ENCODE measurements at places on chromosomes 4 and X.

DNA sequence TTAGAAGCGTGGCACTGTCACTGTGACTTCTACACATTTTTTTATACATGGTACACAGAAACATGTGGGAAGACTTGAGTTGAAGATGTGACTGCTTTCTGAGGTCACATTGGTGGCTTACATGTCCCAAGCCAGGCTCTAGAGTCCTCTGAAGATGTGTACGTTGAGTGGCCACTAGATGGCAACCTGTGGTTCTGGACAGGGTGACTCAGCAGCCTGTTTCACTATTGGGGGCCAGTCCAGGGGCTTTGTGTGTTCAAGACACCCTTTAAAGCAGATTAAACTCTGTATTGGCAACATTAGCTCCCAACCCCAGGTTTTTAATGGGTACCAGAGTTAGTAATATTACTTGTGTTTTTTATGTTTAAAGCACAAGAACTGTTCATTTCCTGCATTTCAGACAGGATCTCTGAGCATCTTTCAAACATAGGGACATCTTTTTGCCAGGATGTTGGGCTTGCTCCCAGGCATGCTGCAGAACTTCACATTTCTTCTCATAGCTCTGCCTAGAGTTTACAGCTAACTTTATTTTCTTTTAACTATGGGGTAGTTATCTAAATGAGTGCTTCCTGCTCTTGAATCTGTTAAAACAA, 53.0 kb downstream of the DCUN1D4 start:
- DNase-seq = peak; percentile 30

DNA sequence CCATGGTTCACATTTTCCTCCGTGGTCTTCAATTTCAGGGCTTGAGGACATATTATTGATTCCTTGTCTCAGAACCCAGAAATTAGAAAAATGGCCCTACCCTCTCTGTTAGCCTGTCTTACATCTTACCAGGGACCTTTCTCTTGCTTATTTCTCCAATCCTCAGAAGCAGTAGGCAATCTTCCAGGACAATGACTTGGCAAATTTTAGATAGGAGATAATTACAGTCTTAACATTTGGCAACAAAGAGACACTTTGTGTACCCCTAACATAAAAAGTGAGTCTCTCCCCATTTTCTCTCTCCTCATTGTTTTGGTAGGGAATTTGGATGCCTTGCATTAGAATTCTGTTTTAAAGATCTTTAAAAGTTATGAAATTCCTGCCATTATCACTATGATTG, 778.1 kb upstream of the SLIT2 start:
- DNase-seq = no peak

DNA sequence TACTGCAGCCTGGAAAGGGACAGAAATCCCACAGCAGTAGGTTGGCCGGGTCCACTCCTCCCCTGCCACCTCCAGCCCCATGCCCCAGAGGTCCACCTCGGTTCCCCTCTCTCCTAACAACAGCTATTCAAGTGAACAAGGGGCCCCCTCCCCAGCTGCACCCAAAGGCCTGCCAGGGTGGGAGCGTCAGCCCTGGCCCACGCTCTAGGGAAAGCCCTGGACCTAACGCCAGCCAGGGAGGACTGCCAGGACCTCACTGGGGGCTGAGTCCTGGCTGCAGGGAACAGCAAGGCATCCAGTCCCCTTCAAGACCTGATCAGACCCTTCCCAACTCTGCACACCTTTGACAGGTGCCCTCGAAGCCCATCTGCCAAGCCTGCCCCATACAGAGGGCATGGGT, 13.2 kb downstream of the SLC6A8 start:
- no peak for DNase-seq

- no peak for DNase-seq
Measured at GRCh38 chrX:50075630-50076339, 125.0 kb downstream of the AKAP4 start.

DNA sequence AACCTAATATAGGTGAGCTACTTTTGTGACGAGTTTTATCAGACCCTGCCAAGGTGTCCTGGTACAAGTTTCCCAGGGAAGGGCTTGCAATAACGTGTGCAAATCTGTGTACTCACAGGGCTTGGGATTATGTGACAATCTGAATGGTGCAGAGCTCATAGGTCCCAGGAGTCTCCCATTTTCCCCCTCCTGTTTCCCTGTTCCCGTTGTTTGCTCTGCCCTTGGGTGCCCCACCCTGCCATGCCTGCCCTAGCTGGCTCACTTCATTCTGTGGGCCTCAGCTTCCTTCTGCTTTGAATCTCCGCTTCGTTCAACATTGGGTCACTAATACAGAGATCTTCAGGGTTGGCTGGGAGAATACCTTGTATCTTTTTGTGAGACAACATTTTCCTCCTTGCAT, 90.3 kb upstream of the HPF1 start:
- DNase-seq = no peak

DNA sequence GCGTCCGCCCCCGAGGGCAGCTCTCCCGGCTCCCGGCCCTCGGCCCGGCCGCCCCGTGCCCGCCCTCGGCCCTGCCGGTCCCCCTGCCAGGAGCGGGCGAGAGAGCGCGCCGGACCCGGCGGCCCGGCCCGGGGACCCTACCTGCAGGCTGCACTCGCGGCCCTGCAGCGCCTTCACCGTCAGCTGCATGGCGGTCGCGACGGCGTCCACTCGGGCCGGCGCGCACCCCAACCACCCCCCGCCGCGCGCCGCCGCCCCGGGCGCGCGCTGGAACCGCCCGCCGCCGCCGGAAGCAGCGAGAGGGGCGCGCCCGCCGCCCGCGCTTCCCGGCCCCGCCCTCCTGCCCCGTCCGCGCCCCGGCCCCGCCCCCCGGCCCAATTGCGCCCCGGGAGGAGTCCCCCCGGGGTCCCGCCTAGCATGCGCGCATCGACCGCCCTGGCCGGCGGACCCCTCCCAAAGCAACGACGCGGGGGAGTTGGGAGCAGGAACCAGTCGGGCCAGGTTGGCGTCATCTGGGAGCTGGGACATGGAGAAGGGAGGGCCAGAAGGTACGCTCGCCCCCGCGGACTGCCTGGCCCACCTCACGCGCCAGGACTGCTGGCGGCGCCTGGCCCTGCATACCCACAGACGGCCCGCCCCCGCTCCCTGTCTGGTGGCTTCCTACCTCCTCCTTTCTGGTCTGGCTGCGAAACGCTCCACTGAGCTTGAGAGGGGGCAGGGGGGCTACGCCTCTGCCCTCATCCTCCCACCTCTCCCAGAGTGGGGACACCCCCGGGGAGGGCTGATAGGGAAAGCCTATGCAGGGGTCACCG, at the start of gene UBL4A:
UBL4A (minus strand) TSS at position 220 of the 812 bp plus-strand sequence; CDS start at position 189, 31 bp downstream.
- peak; percentile 21 for DNase-seq

- DNase-seq = no peak
Measured at GRCh38 chr4:108619372-108620100, 840 bp upstream of the RPL34 start.

DNA sequence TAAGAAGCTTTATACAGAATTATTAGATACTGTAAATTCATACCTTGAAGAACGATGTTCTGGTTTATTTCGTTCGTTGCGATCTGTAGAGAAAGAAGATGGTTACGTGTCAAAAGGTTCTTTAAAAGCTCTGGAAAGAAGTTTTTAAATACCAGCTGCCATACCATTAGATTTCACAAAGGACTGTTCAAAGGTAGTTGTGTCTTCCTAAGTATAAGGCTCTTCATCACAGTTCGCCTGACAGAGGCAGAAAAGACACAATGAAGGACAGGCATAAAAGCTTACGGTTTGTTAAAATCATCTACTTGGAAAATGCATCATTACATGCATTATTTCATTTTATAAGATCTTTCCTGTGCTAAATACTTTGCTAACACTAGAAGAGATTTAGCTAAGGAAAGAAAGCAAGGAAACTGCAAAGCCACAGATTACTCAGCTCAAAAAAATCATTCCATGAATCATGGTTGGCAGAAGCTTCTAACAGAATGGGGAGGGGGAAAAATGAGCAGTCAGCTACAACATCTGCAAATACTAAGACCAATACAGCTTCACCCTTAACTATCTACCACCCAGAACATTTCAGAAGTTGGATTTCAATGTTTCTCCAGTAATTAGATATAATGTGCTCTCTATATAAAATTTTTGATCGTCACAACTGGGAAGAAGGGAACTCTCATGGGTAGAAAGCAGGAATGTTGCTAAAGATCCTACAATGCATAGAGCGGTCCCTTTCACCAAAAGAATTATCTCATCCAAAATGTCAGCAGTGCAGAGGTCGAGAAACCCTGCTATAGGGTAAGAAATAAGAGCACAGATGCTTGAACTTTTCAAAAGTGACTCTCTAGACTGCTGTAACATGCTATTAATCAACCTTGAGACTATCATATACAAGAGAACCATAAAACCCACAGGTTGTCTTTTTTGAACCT, 50.7 kb upstream of the PRSS48 start:
- DNase-seq = no peak

DNA sequence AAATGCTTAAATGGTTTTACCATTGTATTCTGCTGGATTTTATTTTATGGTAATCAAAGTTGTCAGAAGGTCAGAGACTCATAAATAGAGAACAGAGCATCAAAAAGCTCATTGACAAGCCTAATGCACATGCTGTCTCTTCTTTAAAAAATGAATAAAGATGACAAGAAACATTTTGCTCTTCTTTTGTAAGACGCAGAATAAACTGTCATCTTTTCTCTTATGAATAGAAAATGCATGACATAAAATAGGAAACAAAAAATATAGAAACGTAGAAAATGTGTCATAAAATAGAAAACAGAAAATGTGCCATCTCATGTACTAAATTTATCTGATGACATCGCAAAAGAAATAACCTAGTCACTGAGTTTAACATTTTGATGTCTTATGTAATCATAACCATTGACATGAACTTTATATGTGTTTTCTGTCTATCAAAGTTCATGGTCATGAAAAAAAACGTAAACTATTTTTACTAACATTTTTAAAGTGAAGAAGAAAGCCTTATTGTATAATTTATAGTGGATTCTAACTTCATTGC, 484.1 kb downstream of the TRIML1 start:
- DNase-seq = no peak

GRCh38 chrX:120419463-120419862, 49.6 kb downstream of the LAMP2 start:
- DNase-seq = no peak

DNA sequence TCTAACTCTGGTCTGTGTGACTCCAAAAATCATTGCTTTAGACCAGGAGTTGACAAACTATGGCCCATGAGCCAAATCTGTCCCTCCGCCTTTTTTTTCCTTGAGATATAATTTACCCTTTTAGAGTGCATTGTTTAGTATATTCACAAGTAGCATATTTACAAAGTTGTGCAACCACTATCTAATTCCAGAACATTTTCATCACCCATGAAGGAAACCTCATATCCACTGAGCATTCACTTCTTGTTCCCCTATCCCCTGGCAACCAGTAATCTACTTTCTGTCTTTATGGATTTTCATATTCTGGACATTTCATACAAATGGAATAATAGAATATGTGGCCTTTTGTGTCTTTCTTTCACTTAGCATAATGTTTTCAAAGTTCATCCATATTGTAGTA, 67.4 kb upstream of the CITED1 start:
- DNase-seq = no peak

DNA sequence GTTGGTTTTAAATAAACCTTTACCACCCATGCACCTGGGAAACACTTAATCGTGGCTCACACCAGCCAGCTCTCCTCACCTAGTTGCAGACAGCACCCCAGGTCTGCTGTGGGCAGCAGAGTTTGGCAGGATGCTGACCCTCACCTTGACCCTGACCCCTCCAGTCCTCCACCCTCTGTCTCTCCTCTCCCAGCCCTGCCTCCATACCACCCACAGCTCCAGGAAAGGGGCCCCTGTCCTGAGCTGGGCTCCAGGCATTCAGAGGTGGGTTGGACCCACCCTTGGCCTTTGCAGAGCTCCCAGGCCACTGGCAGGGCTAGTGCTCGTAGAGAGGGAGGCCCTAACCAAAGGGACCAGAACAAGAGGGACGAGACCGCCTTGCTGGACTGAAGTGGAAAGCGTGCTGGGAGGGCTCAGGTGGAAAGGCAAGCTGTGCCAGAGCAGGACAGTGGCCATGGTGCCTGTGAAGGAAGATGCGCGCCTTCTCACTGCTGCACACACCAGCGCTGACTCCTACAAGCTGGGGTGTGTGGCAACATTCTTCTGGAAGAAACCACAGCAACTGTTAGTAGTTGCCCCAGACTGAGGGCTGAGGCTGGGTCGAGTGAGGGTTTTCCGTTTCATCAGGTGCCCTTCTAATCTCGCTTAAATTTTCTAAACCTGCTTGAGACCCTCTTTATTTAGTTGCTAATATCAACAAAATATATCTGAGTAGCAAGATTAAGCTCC, 10.7 kb upstream of the S100P start:
- DNase-seq = no peak

DNA sequence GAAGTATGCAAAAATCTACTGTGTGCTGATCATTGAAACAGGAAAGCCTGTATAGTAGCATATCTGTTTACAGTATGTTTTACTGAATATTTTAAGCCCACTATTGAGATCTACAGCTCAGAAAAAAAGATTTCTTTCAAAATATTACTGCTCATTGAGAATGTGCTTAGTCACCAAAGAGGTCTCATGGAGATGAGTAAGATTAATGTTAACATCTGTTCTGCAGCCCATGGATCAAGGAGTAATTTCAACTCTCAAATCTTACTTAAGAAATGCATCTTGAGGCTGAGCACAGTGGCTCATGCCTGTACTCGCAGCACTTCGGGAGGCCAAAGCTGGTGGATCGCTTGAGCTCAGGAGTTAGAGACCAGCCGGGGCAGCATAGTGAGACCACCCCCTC, 3.3 kb downstream of the RNF4 start:
- no peak for DNase-seq

DNA sequence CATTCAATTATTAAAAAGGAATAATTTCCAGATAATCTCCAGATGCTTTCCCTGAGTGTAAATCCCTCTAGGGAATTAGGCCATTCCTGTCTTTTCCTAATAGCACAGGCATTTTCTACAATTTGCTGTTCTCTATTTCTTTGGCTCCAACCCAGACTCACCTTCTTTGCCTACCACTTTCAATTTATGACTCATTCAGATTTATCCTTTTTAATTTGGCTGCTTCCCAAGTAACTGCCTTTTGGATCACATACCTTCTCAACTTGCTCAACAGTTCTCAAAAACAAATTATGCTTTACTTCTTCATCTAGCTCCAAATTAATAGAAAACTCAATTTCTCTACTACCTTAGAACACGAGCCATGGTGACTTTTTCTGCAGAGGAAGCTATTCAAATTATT, 1166.3 kb upstream of the PCDH7 start:
- no peak for DNase-seq

DNA sequence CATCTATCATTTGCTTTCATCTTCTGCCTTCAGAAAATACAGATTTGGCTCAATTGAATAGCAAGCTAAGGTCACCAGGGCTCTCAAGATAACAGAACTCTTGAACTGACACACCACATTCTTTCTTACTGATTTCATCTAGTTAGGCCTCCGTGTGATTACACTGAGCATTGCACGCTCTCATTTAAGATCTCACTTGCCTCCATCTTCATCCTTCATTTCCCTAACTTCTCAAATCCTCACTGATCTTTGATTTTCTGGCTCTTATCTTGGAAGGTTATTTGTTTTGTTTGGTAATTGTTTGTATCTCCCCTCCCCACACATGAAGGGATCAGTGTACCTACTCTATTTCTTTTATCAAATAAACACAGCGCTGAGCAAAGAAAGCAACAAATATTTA, 47.7 kb downstream of the MANBA start:
- no peak for DNase-seq

All from activated T-cell treated with anti-CD3 and anti-CD28 coated beads for 4 hours (primary cell).